ENCODE measurements at places on chromosomes 3 and 15.
A peak's percentile ranks its signal among the peaks of the same experiment; 100 is the strongest.

DNA sequence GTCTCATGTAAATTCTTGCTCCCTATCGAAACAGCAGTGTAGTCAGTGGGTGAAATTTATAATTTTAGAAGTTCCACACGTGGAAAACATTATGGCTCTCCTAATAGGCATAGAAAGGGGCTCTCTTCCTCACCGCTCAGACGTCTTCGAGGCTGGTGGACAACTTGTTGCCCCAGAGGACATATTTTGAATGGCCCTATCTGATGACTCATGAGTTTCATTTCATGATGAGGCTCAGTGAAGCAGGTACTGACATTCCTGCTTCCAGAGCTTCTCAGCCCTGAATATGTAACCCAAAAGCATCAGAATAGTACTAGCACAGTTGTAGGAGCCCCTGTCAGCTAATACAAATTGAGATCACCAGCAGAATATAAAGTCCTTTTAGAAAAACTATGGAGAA lies 117.9 kb downstream of the HERC1 start:
- no peak for DNase-seq

- DNase-seq: no peak
Measured at GRCh38 chr3:119562307-119562961, 3.0 kb upstream of the CD80 start.

DNA sequence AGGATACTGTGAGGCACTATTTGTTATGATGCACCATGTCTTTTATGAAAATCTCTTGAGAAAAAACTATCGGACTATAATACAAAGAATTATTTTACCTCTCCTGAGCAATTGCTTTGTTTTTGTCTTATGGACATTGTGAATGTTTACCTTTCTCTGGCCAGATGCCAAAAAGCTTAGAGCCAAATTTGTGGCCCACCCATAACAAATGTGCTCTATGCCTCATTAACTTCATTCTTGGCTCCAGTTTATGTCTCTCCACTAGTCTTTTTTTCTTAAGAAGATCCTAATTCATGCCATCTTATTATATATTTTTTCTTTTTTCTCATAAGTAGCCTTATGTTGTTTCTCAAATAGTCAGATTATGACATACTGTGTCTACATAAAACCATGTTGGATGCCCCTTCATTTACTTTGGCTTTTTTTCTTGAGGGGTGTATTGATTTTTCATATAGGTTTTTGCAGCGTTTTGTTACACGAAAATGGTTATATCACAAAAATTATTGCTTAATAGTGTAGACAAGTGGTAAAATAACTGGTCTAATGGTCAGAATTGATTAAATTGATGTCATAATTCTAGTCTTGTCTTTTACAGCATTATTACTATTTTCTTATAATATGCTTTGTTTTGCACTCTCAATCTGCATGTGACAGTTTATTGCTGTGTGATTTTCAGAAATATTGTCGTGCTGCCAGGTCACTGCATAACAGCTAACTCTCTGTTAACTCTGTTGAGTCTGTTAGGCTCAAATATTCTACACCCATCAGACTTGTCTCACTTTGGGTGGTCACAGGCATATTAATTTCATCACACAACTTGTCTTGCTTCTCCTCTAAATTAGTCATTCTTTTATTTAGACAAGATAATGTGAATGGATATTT lies 18.2 kb downstream of the SENP8 start:
- peak; percentile 54 for DNase-seq

GRCh38 chr3:94081884-94082283 lies 19.0 kb downstream of the NSUN3 start:
- DNase-seq: no peak

DNA sequence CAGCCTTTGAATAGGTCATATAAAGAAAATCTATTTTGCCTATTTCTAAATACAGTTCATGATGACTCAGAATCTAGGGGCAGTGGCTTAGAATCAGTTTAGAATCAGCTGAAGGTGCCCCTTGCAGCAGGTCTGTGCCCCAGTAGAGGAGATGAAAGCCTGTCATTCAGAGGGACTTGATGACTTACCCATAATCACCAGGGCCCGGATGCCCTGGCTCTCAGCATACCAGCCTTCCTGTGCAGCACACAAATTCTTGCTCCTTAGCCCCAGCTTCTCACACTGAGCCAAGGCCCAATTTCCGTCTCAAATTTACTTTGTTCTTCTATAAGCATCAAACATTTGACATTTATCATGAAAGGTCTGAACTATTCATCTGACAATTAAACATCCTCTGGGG lies 83.2 kb upstream of the EOMES start:
- DNase-seq: no peak
